ENCODE measurements at places on chromosomes 3 and 15.

GRCh38 chr15:79248183-79248582 is 34.3 kb upstream of the ANKRD34C start:
- DNase-seq: no peak

DNA sequence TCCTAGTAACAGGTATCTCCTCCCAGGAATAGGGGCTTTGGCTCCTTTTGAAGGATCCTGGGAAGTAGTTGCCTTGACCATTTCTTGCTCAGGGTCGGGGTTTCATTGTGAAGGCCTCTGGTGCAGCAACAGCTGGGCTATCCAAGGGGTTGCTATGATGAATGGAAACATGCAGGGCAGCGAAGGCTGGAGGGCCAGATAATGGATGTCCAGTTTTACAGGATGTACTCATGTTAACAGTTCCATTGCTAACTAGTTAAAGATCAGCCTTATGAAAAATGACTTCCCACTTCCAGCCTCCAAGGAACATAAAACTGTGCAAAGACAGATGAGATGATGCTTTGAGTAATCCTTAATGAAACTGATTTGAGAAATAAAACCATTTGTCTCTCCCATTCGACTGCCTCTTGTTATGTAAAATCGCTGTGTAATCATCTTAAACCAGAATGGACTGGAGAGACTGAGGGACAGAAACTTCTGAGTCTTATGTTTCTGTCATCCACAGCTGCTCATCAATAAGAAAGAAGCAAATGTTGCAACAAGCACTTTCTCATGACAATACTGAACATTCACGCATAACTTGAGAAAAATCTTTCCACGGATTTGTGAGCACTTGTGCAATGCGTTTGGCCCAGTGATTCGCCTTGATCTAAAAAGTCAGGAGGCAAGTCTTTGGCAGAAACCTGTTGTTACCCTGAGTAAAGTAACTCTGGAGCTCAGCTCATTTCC is 473.5 kb upstream of the RGMA start:
- no peak for DNase-seq

DNA sequence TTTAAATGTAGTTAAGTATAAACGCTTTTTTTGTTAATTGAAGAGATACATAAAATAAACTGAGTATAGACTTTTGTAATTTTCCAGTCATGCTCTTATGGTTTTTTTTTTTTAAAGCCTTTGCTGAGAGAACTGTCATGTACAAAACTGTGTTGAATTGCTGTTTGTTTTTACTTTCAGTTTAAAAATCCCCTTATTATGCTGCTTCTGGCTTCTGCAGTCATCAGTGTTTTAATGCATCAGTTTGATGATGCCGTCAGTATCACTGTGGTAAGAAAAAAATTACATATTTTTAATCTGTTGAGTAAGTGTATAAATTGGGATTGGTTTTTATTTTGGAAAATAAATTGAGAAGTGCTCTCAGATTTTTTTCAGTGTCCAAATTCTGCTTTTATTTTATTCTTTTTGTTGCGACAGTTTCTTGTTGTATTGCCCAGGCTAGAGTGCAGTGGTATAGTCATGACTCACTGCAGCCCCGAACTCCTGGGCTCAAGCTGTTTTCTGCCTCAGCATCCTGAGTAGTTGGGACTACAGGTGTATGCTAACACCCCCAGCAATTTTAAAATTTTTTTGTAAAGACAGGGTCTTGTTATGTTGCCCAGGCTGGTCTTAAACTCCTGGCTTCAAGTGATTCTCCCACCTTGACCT is 40.7 kb downstream of the ATP2C1 start:
- DNase-seq: no peak

DNA sequence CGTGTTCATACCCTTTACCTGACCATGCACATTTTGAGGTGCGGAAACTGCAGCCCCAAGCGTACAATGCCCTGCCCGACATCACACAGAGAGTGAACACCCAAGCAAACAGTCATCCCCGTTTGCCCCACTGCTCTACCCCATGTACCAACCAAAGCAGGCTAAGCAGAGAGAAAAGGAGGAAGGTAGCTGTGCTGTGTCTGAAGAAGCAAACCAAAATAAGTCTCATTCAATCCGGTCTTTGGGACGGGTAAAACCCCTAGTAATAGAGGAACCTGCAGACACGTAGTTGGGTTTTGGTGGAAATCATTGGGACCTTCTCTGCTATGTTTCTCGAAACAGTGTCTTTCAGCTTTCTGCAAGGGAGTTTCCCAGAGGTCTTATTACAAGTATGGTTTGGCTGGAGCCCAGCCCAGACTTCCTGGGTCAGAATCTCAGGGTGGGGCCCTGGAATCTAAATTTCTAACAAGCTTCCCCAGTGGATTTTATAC is 164.6 kb upstream of the HES1 start:
- no peak for DNase-seq

DNA sequence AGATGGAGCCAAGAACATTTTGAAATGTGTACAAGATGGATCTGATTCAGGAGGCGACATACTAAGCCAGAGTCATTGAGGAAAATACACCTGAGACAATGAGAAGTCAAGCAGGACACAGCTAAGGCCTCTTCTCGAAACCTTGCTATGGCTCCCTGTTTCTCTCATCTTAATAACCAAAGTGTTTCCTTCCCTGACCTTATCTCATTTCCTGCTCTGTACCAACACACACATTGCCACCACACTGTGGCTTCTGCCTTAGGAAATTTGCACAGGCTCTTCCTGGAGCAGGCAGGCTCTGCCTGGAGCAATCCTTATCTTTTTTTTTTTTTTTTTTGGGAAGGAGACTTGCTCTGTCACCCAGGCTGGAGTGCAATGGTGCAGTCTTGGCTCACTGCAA is 36.6 kb downstream of the OXSM start:
- DNase-seq: no peak

DNA sequence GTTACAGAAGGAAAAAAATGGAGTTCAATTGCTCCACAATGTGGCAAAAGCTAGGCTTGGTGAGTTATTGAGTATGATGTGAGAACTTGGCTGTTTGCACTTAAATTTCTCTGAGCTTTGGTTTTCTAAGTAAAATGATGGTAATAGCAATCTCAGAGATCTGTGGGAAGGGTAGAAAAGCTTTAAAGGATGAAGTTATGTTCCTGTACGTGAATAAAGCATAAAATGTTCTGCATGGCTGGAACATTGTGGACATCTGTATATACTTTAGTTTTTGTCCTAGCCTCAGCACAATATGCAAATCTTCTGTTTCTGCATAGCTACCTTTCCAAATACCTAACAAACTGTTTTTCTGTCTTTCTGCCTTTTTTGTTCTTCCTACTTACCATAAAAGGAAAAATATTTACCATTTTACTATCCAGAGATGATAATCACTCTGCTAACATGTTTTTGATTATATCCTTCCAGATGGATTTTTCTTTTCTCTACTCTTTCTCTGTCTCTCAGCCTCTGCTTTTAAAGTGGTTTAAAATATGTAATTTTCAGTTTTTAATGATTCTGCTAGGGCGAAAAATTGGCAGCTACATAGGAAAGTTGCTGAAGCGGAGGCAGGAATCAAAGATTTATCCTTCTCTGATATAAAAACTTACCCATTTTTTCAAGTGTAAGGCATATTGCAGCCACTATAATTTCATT is 188.1 kb downstream of the FNDC3B start:
- DNase-seq: no peak

DNA sequence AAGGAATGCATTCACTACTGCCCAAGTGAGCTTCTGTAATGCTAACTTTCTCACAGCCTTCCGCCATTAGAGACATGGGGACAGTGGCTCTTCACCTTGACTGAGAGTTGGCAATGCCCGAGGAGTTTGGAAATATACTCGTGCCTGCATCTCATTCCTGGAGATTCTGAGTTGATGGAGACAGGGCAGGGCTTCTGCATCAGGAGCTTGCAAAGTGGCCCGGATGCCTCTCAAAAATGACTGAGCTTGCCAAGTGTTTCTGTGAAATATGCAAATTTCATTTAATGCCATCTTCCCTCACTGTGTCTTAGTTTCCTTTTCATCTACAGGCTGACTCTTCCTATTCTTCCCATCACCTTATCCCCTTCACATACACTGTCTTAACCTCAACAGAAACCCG is 346.2 kb downstream of the GRM7 start:
- DNase-seq: no peak

GRCh38 chr15:34780725-34781124 is 14.6 kb downstream of the ACTC1 start:
- DNase-seq: no peak

GRCh38 chr3:16400106-16400931 is 113.2 kb downstream of the RFTN1 start:
- DNase-seq: no peak

DNA sequence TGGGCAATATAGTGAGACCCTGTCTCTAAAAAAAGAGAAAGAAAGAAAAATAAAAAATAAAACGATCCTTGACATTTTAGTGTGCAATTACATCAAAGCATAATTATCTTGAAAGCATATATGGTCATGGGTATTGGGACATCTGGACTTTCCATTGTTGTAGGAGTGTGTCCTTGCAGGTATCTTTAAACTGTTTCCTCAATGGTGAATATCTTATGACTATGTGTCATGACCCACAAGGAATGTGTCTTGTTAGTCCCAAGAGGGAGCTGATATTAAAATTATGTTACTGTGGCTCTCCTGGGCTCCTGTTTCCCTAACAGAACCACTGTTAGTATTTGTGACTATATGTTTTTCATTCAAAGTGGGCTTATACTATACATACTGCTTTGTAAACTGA is 26.6 kb downstream of the EIF1B start:
- DNase-seq: no peak

DNA sequence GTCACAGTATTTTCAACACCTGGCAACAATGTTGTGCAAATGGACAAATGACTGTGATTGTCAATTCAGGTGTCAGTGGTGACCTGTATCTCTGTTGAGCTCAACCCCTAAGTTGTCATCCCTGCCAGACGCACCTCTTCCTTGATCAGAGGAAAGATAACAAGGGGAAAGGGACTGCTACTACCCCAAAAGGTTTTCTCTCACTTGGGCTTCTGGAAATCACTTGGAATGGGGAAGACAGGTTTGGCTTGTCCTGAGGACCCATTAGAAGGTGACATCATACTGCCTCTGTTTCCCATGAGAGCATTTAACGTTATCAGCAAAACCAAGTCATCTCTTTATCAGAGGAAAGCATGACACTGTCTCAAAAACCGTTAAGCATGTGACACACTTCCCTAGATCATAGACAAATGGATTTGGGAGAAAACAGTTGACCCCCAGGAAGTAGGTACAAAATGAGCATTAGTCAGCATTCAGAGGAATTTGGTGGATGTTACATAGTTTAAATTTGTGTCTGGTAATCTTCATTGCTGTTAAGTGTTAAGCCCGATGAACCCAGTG is 769.5 kb downstream of the GRM7 start:
- DNase-seq: no peak

DNA sequence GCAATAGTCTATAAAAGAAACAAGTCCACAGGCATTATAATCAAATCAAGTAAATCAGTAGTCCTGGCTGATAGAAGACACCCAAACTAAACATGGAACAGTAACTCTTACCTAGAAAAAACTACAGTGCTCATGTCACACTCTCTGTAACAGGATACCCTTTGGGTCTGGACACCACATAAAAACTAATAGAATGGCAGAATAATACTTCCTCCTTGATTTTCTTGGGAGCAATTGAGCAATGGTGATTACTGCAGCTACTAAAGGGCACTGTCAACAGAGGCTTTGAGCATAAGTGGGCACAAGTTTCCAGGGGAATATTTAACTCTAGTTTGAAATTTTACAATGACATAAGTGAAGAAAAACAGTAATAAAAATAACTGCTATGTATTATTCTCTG is 59.5 kb downstream of the GLB1 start:
- no peak for DNase-seq

GRCh38 chr15:84840741-84841429 is 23.7 kb downstream of the ALPK3 start:
- no peak for DNase-seq

- no peak for DNase-seq
Observed at GRCh38 chr3:142976621-142977398, 13.3 kb upstream of the PAQR9 start.

- DNase-seq: no peak
Observed at GRCh38 chr3:172692751-172693338, 18.0 kb downstream of the NCEH1 start.

DNA sequence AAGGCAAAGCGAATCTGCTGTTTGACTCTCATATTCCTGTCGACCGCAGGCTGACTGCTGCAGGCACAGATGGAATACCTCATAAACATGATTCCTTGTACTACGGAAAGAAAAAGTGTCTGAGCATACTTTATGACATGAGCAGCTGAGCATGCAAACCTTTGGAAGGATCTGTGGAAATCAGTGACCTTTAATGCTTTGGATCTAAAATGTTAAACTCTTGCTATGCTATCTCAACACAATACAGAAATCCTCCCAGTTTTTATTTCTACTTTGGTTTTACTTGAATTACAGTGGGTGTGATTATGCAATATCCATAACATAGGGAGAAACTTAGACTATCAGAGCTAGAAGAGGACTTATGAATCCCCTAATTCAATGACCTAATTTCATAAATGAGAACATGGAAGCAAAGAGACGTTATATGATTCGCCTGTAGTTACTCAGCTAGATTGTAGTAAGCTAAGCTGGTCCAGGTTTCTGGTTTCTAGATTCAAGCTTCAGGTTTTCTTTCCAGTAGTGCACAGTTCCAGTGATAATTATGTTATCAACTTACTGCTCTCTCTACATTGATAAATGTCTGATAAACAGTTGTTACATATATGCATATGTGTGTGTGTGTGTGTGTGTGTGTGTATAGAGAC is 127.6 kb upstream of the GBE1 start:
- DNase-seq: no peak

DNA sequence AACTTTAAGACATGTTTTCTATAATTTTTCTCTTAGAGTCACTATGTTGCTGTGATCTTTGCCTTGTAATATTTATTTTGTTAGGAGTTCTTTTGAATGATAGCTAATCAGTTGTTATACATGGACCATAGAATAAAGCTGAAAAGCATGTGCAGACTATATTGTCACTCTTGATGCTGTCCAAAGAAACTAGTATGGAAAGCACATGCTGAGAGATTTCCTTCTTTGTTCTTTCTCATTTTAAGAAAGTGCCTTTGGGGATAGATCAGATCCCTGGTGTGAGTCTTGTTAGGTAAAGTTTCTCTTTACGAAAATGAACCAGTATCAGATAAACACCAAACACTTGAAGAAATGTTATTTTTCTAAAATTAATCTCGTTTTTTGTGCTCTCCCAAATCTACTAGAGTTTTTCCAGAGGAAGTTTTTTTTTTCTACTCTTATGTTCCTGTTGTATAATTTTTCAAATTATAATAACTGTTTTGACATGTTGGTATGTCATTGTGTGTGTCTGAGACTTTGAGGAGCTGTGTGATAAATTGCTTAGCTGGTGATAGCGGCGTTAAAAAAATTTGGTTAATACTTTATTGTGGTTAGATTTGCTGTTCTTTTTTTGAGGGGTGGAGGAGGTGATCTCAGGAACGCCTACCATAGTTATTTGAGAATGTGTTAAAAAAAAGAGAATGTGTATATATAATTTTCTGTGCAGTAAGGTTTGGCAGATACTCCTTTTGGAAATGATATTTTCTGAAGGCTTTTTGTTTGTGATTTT is 2.2 kb downstream of the PIAS1 start:
- DNase-seq: no peak

DNA sequence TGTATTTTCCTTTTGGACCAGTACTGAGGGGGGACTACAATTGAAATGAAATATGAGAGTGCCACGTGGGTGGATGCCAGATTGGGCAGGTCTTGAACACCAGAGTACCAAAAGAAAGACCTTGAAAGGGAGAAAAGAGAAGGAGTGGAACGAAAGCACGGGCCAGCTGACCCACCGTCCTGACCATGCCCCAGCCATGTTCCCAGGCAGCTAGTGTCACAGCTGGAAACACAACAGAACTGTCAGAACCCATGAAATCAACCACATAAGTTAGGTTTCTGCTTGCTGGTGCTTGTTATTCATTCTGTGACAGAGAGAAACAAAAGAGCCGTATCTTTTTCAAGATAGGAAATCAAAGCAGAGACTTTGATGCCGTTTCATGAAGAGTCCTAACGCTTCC is 268.8 kb downstream of the MEX3B start:
- DNase-seq: no peak
